ENCODE measurements at places on chromosomes 6 and 20. TPM values are rescaled to one million over a fixed set of nuclear protein-coding genes. Genes with fewer than 3 reads are reported as not detected.
A peak's percentile ranks its signal among the peaks of the same experiment; 100 is the strongest.

GRCh38 chr6:80639181-80639629, 532.7 kb downstream of the BCKDHB start:
- no peaks in the 10 kb centered on the region for H3K27me3 ChIP-seq
- H3K27ac ChIP-seq: no peak overlapping the region
- H3K4me3 ChIP-seq: no peak overlapping the region
- H3K4me1 ChIP-seq: no peaks in the 10 kb centered on the region
- no peaks in the 10 kb centered on the region for H3K36me3 ChIP-seq

GRCh38 chr20:43040427-43040826, 149.3 kb downstream of the PTPRT start:
- DNase-seq: peak; percentile 61
- H3K36me3 ChIP-seq: no peaks in the 10 kb centered on the region
- H3K4me3 ChIP-seq: no peak overlapping the region
- H3K27ac ChIP-seq: no peak overlapping the region
- no peaks in the 10 kb centered on the region for H3K4me1 ChIP-seq

GRCh38 chr6:134253681-134254080, 64.2 kb downstream of the SGK1 start:
- no peak overlapping the region for H3K27ac ChIP-seq
- no peaks in the 10 kb centered on the region for H3K27me3 ChIP-seq
- peaks cover 20% of the 10 kb centered on the region for H3K4me1 ChIP-seq
- no peak for DNase-seq
- peaks cover 2% of the 10 kb centered on the region for H3K36me3 ChIP-seq
- no peak overlapping the region for H3K4me3 ChIP-seq

GRCh38 chr6:127956260-127956888, 55.5 kb upstream of the THEMIS start:
- no peak for DNase-seq
- H3K4me1 ChIP-seq: peaks cover 30% of the 10 kb centered on the region
- no peak overlapping the region for H3K4me3 ChIP-seq
- H3K27me3 ChIP-seq: no peaks in the 10 kb centered on the region
- H3K27ac ChIP-seq: no peak overlapping the region
- peaks cover 3% of the 10 kb centered on the region for H3K36me3 ChIP-seq

- peaks cover 11% of the 10 kb centered on the region for H3K27me3 ChIP-seq
- no peaks in the 10 kb centered on the region for H3K36me3 ChIP-seq
- no peak overlapping the region for H3K4me3 ChIP-seq
- DNase-seq: no peak
These were observed 27.9 kb upstream of the EZR start for GRCh38 chr6:158847012-158847529.

DNA sequence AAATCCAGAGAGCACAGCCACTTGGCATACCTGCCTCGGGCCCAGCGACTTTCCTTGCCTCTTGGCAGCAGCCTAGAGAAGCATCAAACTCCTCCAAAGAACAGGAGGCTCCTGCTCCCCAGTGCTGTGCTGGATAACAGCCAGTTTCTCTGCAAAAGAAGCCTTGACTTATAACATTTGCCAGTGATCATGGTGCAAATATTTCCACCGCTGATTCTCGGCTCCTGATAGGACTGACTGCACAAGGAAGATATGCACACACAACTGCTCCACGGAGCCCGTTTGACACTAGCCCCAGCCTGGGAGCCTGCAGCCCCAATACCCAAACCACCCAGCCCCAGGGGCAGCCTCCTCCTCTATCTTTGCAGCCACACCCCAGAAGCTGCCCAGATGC, 17.5 kb downstream of the ACSS1 start:
- H3K4me1 ChIP-seq: peaks cover 31% of the 10 kb centered on the region
- no peak overlapping the region for H3K4me3 ChIP-seq
- H3K36me3 ChIP-seq: peaks cover 5% of the 10 kb centered on the region

- DNase-seq: no peak
- no peak overlapping the region for H3K4me3 ChIP-seq
- no peaks in the 10 kb centered on the region for H3K4me1 ChIP-seq
- H3K36me3 ChIP-seq: no peaks in the 10 kb centered on the region
- peaks cover 13% of the 10 kb centered on the region for H3K27me3 ChIP-seq
These were observed 2.1 kb upstream of the CHRNA4 start for GRCh38 chr20:63363013-63363957.

GRCh38 chr20:51326201-51326819, 216.2 kb downstream of the NFATC2 start:
- no peak for DNase-seq
- H3K27me3 ChIP-seq: no peaks in the 10 kb centered on the region
- no peak overlapping the region for H3K4me3 ChIP-seq
- no peak overlapping the region for H3K27ac ChIP-seq

Gene RAET1E
- not detected for total RNA-seq

Gene NKX2-2
- not detected for total RNA-seq

Measured in activated CD4-positive, alpha-beta T cell treated with anti-CD3 and anti-CD28 coated beads, Interleukin-2, amount 10 ng/mL, durations not matched to agents 24 days and 14 days (primary cell).